Stimulated activated CD8-positive, alpha-beta memory T cell treated with anti-CD3 and anti-CD28 coated beads, Interleukin-4, amount 100 ng/mL, for 24 hours (primary cell): ENCODE measurements at places on chromosomes 3 and 15.

GRCh38 chr3:99485286-99485685 is 153.1 kb upstream of the COL8A1 start:
- DNase-seq, result no peak

DNA sequence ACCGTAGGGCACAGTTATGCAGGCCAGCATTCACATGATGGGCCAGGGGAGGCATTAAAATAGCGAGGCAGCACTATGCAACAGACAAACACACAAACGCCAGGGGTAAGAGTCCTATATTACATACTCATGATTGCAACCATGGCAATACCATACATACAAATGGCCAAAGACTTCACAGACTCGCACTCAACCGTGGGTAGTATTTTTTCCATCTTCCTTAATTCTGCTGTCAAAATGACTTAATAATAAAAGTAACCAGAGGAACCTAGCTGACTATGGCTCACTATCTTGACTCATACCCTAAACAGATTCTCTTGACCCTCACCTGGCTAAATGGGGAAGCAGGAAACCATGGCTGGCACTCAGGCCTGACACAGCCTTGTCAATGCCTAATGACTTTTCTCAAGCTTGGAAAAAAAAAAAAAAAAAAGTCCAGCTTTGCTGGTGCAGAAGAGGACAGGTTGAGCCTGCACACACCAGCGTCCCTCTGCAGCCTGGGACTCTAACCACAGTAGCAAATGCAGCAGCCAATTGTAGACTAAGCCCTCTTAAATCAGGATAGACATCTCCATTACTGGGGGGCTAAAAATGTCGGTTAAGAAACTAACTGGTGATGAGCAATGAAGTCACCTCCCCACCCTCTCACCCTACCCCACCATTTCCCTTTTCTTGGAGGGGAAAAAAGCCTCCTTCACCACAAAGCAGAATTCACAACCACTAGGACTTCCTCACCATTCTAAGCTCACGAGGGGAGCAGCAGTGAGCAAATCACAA is 23.1 kb downstream of the CCDC12 start:
- DNase-seq, result no peak

- DNase-seq, result no peak
Measured at GRCh38 chr3:11998092-11998491, 6.1 kb upstream of the SYN2 start.

DNA sequence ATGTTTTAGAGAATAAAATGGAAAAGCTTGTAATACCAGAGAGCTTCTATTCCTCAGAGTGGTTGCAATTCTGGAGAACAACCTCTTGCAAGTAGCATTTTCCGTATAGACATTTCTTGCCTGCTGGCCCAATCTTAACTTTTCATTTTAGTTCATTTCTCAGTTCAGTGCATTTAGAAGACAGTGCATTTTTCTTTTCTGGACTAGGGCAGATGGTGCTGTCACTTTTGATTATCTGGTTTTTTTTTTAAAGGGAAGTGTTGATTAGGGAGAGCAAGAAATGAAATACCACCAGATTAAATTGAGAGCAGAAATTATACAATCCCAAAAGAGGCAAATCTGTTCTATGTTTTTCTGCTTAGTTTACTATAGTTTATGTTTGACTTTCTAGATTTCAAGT is 172.7 kb downstream of the GHSR start:
- no peak for DNase-seq

DNA sequence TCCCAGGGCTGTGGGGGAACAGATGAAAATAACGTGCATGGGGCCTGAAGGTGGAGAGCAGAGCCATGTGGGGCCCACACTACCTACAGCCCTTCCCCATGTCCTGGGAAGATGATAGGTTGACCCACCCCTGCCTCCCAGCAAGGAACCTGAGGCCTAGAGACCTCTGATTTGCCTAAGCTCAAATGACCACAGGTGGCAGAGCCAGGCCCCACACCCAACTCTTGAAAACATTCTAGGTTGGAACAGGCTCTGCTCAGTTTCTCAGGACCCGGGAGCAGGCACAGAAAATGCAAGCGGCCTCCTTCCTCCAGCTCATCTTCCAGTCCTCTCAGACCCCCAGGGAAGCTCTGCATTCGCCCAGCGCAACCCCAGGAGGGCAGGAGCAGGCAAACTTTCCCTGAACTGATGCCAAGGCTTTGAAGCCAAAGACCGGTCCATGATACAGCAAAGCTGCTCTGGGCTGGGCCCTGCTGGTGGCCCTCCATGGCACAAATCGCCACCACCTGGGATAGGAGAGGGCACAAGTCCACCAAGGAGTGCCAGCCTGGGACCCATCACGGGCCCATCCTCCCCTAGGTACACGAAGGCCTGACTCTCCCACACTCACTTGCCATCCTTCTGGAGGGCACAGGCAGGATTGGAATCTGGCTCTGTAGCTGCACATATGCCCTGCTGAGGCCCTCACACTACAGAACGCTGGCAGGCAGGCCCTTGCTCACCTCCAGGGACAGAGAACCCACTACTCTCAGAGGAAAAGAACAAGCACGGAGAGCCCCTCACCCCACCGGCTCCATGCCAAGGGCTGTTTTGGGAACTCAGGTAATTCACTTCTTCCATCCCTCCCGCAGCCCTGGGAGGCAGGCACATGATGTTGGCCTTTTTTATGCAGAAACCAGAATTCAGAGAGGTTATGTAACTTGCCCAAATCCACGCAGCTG is 51.0 kb upstream of the FURIN start:
- no peak for DNase-seq

DNA sequence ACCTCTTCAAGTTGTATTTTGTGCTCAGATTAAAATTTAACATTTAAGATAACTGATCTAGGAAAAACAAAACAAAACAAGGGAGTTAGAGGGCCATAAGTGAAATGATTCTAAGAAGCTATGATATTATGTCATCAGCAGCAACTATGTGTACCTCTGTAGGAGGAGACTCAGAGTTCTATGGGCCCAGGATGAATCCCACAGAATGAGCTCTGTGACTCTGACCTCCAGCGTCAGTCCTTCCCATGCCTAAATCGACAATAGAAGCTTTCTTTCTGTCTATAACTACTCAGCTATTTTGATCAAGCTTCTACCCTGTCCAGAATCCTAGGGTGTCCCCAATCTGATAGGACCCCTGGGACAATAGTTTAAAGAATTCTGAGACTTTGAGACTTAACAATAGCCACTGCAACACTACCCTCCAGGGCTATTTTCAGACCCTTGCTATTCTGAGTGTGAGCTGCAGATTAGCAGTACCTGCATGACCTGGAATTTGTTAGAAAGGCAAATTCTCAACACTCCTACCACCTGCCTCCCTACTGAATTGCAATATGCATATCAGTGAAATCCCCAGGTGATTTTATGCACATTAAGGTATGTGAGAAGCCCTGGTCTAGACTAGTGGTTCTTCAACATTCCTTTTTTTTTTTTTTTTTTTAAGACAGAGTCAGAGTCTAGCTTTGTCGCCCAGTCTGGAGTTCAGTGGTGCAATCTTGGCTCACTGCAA is 66.7 kb downstream of the ARHGAP31 start:
- DNase-seq, result no peak

DNA sequence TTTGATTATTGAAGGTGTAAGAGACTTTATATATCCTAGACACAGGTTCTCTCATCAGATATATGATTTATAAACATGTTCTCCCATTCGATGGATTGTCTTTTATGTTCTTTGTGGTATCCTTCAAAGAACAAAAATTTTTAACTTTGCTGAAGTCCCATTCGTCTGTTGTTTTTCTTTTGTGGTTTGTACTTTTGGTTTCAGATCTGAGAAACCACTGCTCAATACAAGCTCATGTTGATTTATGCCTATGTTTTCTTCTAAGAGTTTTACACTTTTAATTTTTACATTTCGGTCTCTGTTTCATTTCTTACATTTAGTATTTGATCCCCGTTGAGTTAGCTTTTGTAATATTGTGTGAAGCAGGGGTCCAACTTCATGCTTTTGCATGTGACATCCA is 103.3 kb upstream of the SPRED1 start:
- DNase-seq, result no peak

DNA sequence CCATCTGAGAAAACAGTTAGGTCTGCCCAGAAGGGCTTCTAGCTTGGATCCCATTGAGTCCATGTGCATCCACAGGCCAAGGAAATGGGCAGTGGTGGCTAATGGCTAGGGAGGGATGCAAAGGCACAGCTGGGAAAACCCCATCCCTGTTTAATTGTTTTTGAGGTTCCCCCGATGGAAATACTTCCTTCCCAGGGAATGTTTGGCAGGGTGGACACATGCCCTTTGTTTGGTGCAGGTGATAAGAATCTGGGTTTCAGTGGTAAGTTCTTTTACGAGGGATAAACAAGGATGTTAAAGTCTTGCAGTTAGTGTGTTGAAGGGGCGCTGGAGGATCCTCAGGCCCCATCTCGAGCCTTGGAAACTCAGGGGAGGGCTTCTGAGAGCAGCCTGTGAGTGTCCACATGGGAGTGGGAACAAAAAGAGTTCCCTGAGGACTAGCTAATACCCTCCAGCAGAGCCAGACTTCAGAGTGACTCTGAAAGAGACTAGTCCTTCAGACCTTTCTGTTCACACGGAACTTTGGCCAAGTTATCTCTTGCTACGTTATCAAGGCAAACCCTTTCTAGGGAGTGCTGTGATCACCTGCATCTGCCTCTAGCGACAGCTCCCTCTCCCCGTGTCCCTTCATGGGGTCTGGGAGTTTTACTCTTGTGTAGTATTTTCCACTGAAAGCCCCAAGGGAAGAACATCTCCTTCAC is 17.4 kb downstream of the PTPRG start:
- DNase-seq, result no peak

- DNase-seq, result no peak
Measured at GRCh38 chr3:27114684-27115083, 254.5 kb downstream of the NEK10 start.

DNA sequence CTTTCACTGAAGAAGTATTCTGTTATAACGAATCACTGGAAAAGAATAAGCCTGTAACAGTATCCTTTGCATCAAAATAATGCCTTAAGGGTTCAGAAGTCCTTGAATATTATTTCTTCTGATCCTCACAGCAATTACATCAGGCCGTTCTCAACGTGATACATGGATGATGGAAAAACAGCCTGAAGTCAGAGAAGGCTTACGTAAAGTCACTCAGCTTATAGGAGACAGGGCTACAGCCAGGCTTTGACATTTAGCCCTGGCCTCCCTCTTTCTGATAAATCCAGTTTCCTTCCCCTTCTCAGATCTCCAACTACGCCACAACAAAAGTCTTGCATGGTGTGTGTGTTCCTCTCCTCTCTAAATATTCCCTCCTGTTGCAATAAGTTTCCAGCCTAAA is 131.9 kb downstream of the ANO10 start:
- DNase-seq, result no peak

- no peak for DNase-seq
Measured at GRCh38 chr3:175233957-175234940, 375.1 kb downstream of the NAALADL2 start.

DNA sequence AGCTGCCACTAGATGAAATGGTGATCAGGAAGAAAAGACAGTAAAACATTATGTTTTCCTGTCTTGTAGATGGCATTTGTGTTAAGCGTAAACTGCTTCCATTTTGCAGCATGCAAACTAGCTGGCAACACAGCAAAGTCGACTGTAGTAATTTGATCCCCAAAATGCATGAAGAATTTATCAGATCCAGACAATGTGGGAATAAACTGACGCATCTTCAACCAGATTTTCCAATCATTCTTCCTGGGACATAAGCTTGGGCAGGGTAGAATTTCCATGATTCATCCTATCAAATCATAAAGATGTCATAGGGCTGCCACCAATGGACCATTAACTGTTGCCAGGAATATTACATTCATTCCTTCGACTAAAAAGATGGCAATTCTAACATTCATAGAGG is 260.3 kb downstream of the ERC2 start:
- no peak for DNase-seq

- no peak for DNase-seq
Measured at GRCh38 chr3:13718436-13718835, 161.4 kb downstream of the WNT7A start.

DNA sequence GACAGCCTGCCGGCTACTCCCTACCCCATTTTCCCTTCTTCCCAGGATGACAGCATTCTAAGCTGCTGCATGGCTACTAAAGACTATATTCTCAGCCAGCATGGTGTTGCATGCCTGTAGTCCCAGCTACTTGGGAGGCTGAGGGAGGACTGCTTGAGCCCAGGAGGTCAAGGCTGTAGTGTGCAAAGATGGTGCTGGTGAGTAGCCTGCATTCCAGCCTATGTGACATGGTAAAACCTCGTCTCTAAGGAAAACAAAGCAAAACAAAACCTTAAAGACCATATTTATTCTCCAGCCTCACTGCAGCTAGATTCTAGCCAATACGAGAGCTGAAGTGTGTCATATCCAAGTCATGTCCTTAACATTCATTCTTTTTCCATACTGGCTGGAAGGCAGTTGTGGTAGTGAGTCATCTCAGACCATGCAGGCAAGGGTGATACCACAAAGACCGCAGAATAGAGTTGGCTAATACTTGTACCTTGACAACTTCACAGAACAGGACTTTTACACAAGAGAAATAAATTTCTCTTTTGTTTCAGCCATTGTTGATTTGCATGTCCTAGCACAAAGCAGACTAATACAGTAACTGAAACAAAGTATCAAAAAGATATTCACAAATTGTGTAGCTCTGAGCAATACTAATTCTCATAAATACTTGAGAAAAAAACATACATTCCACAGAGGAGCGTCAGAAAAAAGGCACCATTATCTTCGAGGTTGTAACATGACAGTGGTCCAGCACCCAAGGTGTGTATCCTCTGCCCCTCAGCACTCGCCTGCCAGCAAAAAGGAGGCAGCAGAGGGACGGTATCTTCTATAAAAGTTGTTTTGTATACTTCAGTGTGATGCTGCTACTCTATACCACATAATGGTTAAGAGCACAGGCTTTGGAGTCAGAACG is 14.8 kb downstream of the PBRM1 start:
- no peak for DNase-seq

DNA sequence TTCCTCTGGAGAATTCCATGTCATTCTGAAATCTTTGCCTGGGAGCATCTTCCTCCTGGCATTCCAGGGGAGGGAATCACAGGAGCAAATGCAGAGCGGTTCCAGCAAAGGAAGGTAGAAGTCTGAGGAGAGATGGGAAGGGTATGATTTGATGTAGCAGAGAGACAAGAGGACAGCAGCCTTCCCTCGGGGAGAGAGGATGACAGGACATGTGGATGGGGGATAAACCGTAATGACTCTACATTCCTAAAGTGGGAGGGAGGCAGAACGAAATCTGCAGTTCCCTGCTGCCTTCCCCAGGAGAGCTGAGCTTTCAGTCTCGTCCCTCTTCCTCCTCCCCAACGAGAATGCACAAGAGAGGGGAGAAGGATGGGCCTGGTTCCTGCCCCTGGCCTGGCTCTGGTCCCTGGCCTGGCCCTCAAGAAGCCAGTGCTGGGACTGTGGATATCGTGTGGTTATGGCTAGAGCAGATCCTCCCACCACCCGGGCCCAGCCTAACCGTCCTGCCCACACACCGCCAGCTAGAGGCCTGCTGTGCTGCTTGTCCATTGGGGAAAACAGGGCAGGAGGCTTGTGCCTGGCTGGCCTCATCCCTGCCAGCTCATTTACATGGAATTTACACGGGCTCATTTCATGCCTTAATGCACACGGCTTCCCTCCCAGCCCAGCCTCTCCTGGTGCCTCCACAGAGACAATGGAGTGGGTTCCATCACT is 26.6 kb downstream of the SEMA7A start:
- DNase-seq, result no peak

- DNase-seq, result no peak
Measured at GRCh38 chr3:17730318-17730967, 12.0 kb downstream of the TBC1D5 start.
